Mesothelial cell of epicardium (in vitro differentiated cells): ENCODE measurements at places on chromosomes 16 and 17. TPM values are rescaled to one million over a fixed set of nuclear protein-coding genes. Genes with fewer than 3 reads are reported as not detected.

DNA sequence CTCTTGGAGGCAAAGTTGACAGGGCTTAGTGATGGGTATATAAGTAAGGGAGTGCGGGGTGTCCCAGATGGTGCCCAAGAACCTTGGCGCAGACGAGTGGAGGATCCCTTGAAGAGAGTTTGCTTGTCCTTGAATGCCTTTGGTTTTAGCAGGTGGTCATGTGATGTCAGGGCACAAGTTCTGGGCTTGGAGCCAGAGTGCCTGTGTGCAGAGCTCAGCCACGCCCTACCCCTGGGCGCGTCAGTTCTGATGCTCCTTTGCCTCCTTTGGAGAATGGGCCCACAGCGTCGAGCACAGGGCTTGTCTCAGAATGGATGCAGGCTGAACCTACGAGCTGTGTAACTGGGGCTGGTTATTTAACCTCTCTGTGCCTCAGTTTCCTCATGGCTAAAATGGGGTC lies 412.2 kb upstream of the EEF2KMT start:
- DNase-seq = no peak

GRCh38 chr17:28177351-28177750 lies 134.9 kb downstream of the NLK start:
- no peak for DNase-seq

- no peak for DNase-seq
Measured at GRCh38 chr17:21019976-21020586, 22.7 kb downstream of the USP22 start.

FOXC2 gene
- total RNA-seq = 10.4 to 12.3 TPM (median 11.7 TPM) in 3 replicates

PRSS21 gene
- total RNA-seq = not detected in 3 replicates

- DNase-seq = no peak
Measured at GRCh38 chr16:57147381-57148221, 38.2 kb downstream of the PSME3IP1 start.

GRCh38 chr17:66727634-66728570 lies 107.0 kb upstream of the CACNG5 start:
- peak; percentile 43 for DNase-seq

NUP93 gene
- 66.3 to 74.6 TPM (median 69.1 TPM) in 3 replicates for total RNA-seq

LGALS3BP gene
- total RNA-seq = 373 to 393 TPM (median 375 TPM) in 3 replicates

KRTAP2-3 gene
- total RNA-seq = 0.45 to 0.91 TPM (median 0.69 TPM) in 3 replicates

KCNG4 gene
- total RNA-seq = not detected in 3 replicates

IGSF6 gene
- total RNA-seq = not detected in 3 replicates

GRCh38 chr17:45307290-45308015 lies 9.4 kb downstream of the MAP3K14 start:
- DNase-seq = no peak

MYH13 gene
- 0.04 TPM in 1 of 3 replicates, not detected in the others for total RNA-seq

KRT32 gene
- total RNA-seq = not detected in 3 replicates

DNA sequence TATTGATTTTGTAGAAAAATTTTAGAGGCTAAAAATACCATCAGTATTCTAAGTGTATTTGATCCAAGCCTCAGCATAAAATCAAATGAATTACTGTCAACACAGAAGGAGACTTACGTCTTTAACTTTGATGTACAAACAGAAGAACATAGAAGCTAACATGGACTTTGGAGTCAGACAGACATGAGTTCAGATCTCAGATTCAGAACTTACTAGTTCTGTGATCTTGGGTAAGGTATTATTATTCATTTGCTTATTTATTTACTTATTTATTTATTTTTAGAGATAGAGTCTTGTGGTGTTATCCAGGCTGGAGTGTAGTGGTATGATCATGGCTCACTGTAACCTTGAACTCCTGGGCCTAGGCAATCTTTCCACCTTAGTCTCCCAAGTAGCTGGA lies 4.0 kb upstream of the SLFN12L start:
- DNase-seq = no peak

- no peak for DNase-seq
Measured at GRCh38 chr16:57764341-57765159, 29.0 kb downstream of the KATNB1 start.

DNA sequence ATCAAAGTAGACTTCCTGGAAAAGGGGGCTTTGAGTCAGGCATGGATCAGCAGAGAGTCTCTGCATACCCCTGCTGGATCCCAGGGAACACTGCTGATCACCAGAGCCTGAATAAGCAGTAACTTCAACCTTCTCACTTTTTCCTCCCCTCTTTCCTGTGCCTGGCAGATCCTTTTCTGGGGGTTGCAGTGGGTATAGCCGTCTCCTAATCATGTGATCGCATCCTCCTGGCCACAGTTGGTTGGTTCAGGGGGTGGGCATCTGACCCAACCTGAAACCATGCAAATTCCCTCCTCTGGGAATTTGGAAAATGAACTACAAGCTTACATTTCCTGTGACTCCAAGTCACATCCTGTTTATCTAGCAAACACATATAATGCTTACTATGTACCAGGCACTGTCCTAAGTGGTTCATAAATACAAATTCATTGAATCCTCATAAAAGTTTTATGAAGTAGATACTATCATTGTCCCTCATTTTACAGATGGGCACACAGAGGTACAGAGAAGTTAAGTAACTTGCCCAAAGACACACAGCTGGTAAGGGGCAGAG lies 120.3 kb downstream of the AXIN2 start:
- DNase-seq = no peak

- no peak for DNase-seq
Measured at GRCh38 chr17:66734186-66734943, 100.6 kb upstream of the CACNG5 start.

DNA sequence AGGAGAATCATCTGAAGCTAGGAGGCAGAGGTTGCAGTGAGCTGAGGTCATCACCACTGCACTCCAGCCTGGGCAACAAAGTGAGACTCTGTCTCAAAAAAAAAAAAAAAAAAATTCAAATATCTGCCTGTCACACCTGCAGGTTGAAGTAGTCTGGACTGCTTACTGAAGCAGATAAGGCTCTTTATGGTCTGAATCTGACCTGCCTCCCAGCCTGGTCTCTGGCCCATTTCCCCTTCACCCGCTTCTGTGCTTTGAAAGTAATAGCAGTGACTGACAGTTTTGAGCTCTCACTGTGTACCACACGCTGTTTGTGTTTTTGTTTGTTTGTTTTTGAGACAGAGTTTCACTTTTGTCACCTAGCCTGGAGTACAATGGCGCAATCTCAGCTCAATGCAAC lies 5.8 kb downstream of the SEZ6L2 start:
- no peak for DNase-seq

- no peak for DNase-seq
Measured at GRCh38 chr17:65039336-65039988, 17.1 kb downstream of the GNA13 start.

MT1G gene
- not detected in 3 replicates for total RNA-seq

CTRB1 gene
- not detected in 3 replicates for total RNA-seq
